A549 (cell line): ENCODE measurements at places on chromosomes 5 and 9.

- DNase-seq = no peak
These were observed 153.6 kb downstream of the GLIS3 start for GRCh38 chr9:4146293-4146692.

- DNase-seq = no peak
These were observed 3.7 kb upstream of the CD274 start for GRCh38 chr9:5446451-5447236.

DNA sequence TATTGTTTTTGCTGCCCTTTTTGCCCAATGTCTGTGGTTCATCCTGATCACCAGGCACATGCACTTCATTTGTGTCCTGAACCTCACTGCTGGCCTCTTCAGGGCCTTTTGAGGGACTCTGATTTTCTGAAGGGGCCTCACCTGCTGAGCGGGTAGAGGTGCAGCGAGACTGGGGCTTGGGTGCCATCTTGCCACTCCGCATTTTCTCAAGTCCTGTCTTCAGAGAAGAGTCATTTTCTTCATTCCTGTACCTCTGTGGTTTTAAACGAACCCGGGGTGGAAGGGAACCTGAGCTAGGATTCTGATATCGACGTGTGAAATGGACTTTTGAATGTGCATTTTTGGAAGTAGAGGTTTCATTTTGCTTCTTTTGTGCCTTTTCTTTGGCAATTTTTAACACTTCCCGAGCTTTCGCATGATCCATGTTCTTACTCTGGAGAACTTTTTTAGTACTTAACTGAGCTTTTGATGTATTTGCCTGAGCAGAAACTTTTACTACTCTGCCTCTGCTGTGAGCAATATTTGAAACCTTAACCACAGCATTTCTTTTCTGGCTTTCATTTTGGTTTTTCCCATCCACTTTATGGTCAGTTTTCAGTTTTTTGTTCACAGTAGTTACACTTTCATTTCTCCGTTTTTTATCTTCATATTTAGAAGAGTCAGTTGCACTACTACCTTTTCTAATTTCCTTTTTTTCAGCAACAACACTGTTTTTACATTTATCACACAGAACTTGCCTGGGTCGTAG lies 26.1 kb downstream of the PWWP2A start:
- no peak for DNase-seq

GRCh38 chr5:179380211-179381035 lies 35.2 kb upstream of the ADAMTS2 start:
- no peak for DNase-seq

DNA sequence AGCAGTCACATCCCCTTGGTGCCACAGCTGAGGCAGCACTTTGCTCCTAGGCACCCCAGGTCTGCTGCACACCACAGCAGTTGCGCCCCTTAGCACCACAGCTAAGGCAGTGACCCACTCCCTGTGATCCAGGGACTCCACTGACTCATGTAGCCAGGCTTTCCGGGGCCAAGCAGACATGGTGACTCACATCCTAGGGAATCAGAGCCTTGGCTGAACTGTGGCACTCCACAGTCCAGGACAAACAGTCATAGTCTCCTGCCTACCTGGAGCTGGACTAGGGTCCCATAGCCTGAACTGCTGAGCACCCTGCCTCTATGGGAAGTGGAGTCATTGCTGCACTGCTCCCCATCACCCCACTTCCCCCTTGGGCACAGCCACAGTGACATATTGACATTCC lies 338.7 kb downstream of the NPR3 start:
- DNase-seq = peak; percentile 80

DNA sequence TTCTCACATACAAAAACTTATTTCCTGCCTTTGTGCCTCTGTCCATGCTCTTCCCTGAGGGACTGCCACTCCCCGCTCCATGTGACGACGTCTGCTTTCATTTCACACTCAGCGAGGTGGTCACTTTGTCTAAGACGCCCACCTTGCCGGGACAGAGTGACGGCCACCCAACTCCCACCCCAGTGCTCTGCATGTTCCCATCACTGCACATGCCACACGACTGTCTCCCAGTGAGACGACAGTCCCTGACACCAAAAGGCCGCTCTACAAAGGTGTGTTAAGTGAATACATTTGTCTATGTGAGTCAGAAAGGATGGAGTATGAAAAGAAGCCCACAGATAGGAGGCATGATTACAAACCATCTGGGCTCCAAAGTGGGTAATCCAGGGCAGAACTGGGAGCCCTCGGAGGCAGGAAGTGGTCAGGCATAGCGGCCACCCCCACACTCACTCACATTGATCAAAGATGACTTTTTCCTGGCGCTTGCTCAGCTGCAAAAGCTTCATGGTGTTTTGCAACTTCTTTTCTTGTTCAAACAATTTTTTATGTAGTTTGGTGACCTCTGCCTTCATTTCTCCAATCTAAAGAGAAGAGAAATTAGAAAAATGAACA lies 185.8 kb downstream of the CDK5RAP2 start:
- no peak for DNase-seq

- DNase-seq = peak; percentile 72
These were observed at the start of gene ITGA2 for GRCh38 chr5:52989025-52989780. ITGA2 (plus strand) TSS chr5:52989352; CDS start chr5:52989469, 117 bp downstream.

DNA sequence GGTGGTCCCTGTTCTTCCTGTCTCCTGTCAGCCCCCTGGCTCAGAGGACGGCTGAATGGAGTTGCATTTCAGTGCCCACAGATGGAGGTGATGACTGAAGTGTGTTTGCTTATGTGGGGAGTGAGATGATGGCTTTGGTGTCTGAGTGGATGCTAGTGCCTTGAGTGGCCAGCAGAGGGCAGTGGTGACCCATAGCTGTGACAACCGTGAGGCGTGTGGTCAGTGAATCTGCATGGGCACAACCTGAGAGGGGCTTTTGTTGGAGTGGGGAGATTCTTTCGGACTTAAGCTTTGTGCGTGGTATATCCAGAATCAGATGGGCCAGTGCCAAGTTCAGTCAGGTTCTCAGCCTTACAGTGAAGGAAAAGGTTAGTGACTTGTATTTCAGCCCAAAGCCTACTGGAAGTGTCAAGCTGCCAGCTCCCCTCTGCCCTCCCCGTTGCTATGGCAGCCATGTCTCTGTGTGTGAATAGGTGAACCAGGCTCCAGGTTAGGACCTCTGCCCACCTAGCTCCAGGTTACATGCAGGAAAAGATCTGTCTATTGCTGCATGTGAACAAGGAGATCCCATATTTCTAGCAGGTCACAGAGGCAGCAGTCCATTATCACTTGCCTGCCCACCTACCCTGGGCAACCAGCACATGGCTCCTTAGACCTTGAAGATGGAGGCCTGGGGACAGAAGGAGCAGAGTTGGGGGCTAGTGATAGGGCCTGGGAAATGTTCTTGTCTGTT lies 14.7 kb upstream of the CXXC5 start:
- DNase-seq = peak; percentile 77

DNA sequence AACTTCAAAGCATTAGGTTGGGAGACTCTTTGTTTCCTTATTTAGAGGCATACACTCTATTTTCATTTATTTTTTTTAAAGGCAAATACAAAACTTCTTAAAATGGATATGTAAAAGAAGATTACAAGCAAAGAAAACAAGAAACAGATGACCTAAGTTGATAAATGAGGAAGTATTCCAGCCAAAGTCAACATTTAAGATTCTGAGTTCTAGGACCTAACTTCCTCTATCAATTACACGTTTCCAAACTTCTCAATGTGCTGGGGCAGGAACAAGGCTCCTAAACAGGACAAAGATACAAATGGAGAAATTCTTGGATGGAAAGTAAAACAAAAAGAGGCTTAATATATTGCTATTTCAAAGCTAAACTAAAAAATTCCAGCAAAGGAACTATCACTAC lies 89.5 kb downstream of the TLE1 start:
- DNase-seq = no peak

DNA sequence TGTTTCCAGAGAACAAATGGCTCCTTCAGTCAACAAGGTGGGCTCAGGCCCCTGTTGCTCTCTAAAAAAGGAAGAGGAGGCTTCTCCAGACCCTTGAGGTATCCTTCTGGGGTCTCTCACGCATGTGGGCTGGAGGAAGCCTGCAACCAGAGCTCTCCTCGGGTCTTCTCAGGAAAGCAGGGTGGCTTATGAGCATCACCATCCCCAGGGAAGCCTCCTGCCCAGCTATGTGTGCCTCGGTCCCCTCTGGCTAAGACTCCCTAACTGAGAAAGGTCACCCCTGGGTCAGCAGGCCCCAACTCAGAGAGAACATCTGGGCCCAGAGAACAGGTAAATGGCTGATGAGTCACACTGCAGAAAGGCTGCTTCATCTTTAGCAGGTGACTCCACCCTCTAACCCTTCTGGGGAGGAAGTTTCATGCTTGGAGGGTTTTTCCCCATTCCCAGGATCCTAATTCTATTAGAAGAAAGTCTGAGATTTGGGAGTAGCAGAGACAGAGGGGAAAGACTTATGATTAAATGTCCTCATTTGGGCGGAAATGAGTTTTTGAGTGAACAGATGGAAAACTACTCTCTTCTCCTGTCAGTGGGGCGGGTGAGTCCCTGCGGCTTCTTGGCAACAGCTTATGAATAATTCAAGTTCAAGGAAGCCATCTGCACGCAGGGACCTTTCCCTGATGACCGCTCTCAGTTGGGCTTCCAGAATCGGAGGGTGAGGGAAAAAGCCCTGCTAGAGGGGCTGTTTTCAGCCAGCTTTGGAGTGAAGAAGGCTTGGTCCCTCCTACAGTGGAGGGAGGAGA lies 41.9 kb downstream of the TGFBI start:
- DNase-seq = no peak

- no peak for DNase-seq
These were observed 1.7 kb downstream of the IFNA10 start for GRCh38 chr9:21205204-21205603.

- no peak for DNase-seq
These were observed 118.7 kb downstream of the NDUFS4 start for GRCh38 chr5:53678981-53679660.

DNA sequence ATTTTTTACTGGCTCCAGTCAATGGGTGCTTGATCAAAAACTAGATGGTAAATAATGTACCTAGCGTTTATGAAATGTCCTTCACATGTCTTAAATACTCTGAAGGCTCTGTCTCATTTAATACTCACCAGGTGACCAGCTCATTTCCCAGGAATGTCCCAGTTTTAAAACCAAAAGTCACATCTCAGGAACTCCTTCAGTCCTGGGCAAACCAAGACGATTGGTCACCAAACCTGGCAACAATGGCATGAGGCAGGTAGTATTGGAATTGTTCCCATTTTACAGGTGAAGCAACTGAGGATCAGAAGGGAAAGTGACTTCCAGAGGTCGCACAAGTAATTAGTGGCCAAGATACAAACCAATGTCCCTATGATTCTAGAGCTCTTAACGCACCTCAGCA lies 27.7 kb downstream of the SMIM23 start:
- DNase-seq = no peak

DNA sequence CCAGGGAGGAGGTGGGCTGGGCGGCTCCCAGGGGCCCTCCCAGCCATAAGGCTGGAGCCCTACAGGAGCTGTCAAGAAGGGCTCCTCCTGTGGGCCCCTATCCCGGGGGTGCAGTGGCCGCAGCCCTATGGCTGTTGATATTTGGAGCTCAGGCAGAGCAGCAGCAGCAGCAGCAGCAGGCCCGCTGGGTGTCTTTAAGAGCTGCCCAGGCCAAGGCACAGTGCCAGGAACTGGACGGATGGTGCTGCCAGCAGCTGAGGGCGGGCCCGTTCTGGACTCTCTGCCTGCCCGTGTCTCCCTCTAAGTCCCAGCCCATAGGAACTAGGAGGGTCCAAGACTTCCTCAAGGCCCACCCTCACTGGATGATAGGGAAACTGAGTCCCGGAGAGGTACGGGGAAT lies 3.6 kb downstream of the AK1 start:
- DNase-seq = no peak

DNA sequence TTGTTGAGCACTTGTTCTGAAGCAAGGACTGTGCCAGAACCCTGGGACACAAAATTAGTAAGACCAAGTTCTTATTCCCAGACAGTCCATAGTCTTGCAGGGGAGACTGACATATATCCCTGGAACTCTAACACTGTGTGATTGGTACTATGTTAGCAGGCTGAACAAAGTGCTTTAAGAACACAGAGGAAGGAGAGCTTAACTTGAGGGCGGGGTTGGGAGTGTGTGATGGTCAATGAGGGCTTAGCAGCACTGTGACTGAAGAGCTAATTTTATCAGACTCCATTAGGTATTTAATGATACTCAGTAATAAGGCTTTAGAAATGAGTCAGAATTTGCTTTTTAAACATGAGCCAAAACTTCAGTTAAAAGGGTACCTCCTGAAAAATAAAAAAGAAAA lies 14.9 kb upstream of the SPATA24 start:
- no peak for DNase-seq

DNA sequence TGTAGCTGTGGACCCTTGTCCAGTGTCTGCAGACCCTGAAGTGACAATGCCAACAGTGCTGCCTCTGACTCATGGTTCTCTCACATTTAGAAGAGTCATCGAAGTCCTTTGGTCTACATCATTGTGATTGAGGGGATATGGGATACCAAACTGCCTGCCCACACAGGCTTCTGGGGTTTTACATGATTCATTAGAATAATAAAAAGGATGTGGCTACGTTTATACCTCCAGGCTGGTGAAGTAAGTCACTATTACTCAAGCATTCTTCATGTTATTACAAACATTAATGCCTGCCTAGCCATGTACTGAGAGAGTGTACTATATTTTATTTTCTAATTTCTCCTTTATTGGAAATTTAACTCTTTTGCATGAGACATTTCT lies 365.7 kb downstream of the SPATA31D1 start:
- no peak for DNase-seq
